ENCODE measurements at places on chromosomes 2 and 18.

DNA sequence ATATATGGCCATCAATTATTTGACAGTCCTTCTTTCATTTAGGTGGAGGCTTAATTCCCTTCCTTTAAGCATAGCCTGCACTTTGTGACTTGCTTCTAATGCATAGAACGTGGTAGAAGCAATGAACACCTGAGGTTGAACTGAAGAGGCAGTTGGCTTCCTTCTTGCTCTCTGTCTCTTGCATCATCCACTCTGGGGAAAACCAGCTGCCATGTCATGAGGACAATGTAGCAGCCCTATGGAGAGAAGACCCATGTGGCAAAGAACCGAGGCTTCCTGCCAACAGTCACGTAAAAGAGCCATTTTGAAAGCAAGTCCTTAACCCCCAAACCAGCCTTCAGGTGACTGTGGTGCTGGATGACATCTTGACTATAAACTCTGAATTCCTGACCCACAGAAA lies 46.8 kb downstream of the ATOH8 start:
- no peak for DNase-seq

GRCh38 chr2:64463781-64464180 lies 9.8 kb downstream of the LGALSL start:
- no peak for DNase-seq

GRCh38 chr2:128376241-128377041 lies 57.8 kb upstream of the HS6ST1 start:
- no peak for DNase-seq

GRCh38 chr2:23697256-23698075 lies 229.5 kb downstream of the ATAD2B start:
- no peak for DNase-seq

DNA sequence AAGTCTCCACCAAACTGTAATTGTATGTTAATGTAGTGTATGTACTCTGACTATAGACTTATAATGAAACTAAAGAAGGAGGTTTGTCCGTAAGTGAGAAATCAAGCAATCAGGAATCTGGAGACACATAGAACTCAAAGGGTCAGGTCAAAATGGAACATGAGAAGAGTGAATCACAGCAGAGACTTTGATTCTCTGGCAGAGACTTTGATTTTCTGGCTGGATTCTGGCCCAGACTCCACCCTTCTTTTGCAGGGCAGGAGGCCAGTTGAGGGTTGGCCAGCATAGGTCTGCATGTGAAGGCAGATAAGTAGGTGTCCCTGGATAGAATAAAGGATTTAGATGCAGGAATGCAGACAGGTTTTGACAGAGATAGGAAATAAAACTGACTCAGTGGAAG lies 11.0 kb upstream of the NCKAP5 start:
- DNase-seq = no peak

DNA sequence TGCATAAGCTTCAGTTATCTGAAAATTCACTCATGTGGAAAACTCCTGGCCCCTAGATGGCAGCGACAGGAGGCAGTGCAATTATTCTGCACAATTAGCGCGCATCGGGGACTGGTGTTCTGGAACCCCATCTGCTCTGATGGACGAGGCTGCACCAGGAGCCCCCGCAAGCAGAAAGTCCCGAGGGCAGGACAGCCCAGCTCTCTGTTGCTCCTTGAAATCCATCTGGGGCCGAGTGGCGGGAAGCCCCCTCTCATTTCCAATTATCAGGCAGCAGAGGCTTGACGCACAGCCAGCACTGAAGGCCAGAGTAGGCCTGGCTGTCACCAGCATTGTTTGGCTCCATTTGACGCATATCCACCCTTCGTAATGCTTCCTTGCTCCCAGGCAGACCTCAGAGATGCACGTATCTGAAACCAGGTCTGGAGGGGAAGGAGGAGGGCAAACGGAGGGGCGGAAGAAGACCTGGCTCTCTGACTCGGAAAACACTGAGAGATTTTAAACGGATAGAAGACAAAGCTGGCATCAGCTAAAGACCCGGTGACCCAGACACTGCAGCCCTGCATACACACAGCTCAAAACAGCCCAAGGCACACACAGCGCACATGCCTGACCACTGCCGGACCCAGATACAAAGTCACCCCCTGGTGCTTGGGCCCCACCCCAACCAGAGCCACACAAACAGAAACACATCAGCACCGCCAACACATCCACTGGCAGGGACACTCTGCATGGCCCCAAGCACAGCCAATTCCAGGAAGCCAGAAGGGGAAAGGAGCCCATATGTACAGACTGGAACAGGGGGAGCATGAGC lies 69.8 kb downstream of the TNS1 start:
- DNase-seq = no peak

All from HepG2 (cell line).